Activated CD4-positive, CD25-positive, alpha-beta regulatory T cell treated with anti-CD3 and anti-CD28 coated beads, Interleukin-2, amount 50 U/mL, for 24 hours (primary cell): ENCODE measurements at places on chromosomes 11 and 22.
A peak's percentile ranks its signal among the peaks of the same experiment; 100 is the strongest.

DNA sequence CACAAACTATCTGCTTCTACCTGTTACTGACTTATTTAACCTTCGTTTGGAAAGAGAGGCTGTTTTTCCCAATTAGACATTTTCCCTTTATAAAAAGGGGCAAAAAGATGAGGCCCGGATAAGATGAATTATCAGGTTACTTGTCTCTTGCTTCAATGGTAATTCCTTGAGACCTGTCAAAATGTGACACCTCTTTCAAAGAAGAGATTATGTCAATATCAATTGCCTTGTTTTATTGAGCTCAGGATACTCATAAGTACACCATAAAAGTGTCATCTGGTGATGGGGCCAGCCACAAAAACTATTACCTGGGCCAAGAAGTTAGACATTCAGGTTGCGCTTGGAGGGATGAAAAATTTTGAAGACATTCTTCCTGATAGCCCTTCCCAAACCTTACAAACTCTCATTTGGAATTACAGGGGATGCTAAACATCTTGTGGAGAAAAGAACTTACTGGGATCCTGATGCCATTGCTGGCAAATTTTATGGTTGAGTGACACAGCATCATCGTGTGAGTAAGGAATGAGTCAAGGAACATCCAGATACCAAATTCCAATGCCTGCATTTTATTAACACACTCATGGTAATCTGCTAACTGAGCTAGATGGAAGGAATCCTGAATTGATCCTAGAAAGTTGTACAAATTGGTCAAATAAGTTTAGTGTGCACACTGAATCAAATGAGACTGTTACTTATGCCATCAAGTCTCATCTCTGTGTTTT lies 1071.2 kb downstream of the LRRC4C start:
- no peak for ATAC-seq

DNA sequence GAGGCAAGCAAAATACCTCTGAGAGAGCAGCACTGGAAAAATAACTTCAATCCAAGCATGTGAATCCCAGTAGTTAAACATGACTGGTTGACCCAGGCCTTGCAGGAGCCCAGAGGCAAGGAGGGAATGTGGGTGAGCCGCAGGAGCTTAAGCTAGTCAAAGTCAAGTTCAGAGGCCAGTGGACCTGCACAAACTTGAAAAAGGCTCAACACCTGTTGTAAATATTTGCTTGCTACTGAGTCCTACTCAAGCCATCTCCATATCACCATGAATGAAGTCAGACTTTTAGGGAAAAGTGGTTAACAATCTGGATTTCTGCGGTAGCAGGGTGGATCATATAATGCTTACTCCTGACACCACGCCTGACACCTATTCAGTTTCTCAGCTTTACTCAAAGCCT lies 4.8 kb upstream of the CAT start:
- ATAC-seq: no peak

GRCh38 chr22:47095395-47096122 lies 333.1 kb downstream of the TBC1D22A start:
- ATAC-seq: no peak

DNA sequence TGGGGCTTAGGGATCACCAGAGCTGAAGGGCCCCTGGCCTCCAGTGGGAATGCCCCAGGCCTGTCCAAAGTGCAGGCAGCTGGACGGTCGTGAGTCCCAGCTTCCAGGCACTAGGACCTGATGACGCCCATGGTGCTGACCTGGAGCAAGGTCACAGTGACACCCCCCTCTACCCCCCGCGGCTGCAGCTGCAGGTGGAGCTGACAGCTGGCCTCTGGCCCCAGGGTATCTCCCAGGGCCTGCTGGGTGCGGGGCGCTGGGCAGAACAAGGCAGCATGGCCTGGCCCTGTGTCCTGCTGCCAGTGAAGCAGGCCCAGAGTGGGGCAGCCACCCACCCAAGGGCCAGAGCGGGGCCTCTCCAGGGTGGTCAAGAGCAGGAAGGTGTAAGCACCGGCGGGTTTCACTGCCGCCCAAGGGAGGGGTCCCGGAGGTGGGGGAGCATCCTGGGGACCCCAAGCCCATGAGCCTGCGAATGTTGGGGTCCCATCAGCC lies 553 bp upstream of the TCIRG1 start:
- no peak for ATAC-seq

- no peak for ATAC-seq
These were observed 195.9 kb upstream of the SESN3 start for GRCh38 chr11:95426823-95427462.

- no peak for ATAC-seq
These were observed 435.0 kb upstream of the CADM1 start for GRCh38 chr11:115939104-115939730.

DNA sequence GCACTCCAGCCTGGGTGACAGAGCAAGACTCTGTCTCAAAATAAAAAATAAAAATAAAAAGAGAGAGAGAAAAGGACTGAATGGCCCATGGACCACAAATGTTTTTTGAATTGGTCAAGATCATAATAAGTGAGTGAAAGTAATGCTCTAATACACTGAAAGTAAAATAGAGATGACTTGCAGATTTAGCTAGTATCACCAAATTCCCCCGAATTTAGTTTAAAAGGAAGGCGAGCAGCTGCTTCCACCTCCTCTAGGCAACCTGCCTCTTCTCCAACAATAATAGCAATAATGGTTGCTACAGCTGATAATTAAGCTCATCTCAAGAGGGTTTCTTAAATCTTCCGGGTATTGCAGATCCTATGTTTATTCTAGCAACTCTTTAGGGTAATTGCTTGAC lies 36.8 kb downstream of the CELF1 start:
- no peak for ATAC-seq

GRCh38 chr11:126636911-126637794 lies 281.7 kb downstream of the ST3GAL4 start:
- ATAC-seq: peak; percentile 20

DNA sequence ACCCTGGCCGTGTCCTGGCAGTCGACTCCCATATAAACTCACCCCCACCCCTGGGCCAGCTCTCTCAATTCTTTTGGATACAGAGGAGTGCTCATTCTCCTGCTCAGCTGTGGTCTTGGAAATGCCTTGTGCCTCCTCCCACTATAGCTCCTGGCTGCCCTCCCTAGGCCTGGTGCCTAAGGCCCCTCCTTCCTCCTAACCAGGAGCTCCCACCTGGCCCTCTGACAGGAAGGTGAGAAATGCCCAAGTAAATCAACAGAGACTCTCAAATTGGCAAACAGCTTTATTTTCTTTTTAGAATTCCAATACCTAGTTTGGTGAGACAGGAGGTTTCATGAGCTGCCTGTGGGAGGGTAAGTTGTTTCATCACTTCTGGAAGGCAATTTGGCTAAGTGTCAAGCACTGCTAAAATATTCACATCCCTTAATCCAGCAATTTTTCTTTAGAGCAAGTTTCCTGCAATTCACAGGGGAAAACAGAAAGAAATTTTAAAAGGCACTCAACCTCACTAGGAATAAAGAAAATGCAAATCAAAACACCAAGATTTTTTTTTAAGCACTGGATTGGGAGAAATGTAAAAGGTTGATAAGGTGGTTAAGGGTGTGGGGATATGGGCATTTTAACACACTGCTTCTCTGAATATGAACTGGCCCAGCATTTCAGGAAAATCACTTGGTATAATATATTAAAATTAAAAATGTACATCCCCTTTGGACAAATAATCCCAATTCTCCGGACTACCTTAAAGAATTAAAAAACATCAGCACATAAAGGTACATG lies 209.7 kb upstream of the ARHGAP20 start:
- no peak for ATAC-seq

DNA sequence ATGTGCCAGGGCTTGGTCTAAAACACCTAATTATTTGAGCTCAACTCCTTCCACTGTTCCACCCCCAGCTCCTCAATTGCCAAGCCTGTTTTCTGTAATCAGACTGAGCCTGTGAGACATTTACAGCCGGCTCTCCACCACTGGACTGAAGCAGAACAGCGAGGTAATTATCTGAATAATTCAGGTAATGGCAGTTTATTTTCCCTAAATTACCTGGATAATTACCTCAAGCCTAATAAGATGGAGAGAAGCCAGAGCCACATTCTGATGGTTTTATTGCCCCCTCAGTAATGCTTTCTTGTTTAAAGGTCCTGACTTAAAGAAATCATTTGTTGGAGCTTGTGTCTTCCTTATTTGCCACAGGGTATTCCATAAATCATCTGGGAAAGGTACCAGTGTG lies 64.2 kb downstream of the FZD4 start:
- no peak for ATAC-seq

DNA sequence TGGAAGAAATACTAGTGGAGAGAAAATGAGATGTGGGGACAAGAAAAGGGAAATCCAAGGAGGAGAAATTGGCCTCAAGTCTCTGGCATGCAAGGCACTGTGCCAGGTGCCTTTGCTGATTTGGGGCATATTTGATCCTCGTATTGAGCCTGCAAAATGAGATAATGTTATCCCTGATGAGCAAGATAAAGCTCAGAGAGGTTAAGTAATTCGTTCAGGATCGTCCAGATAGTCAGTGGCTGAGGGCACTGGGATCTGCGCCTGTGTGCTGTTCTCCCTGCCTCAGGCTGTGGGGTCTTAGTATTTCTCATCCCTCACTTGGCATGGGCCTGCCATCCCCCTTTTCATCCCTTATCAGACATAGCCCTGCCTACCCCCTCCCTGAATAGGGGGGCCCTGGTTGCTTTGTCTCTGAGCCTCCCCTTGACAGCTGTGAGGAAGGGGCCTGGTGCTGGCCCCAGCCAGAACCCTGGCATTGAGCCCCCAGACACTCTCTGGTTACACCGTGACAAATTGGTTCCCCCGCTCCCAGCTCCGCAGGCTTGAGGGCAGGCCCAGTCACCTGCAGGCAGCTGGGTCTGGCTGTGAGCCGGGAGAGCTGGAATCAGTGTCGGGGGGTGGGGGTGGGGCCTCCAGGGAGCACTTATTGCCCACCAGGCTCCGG lies 85.7 kb downstream of the NECTIN1 start:
- no peak for ATAC-seq

GRCh38 chr11:117259417-117259816 lies 26.9 kb downstream of the RNF214 start:
- no peak for ATAC-seq

- ATAC-seq: no peak
These were observed 18.9 kb downstream of the MRGPRG start for GRCh38 chr11:3199537-3200295.

- ATAC-seq: no peak
These were observed 72.6 kb upstream of the PPARA start for GRCh38 chr22:46077669-46078099.

GRCh38 chr11:93697611-93698010 lies 36.1 kb downstream of the CEP295 start:
- no peak for ATAC-seq

DNA sequence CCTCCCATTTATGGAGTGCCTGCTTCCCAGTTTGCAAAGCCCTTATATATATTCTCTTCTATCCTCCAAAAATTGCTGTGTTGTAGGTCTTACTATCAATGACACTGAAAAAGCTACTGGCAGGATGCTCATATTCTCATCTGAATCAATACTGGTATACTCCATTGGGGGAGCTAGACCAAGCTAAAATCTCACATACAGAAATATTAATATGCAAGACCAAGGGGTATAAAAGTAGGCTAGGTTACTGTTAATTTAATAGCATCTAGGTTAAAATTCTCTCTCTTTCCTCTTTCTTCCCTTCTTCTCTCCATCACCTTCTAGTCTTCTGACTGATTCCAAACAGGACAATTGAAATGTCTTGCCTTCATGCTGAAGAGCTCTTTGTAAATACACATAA lies 17.1 kb upstream of the BDNF start:
- ATAC-seq: no peak

- peak; percentile 46 for ATAC-seq
These were observed at the start of gene MED19 for GRCh38 chr11:57711414-57712255. Gene MED19 (minus strand): TSS chr11:57712215. CDS start chr11:57712179, 36 bp downstream.

DNA sequence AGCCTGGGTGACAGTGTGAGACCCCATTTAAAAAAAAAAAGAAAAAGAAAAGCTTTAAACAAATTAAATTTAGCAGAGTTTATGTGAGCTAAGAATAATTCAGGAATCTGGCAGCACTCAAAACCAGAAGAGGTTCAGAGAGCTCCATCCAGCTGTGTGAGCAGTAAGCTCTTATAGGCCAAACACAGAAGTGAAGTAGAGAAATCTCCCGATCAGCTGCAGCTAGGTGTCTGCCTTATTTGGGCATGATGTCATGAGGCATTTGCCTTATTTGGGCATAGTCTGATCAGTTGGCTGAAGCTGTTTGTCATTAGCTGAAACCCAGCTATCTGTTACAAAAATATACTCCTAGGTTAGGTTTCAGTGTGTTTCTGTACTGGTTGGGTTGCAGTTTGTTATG lies 8.2 kb downstream of the MS4A15 start:
- ATAC-seq: no peak

GRCh38 chr22:39219071-39220039 lies 25.4 kb downstream of the PDGFB start:
- no peak for ATAC-seq

DNA sequence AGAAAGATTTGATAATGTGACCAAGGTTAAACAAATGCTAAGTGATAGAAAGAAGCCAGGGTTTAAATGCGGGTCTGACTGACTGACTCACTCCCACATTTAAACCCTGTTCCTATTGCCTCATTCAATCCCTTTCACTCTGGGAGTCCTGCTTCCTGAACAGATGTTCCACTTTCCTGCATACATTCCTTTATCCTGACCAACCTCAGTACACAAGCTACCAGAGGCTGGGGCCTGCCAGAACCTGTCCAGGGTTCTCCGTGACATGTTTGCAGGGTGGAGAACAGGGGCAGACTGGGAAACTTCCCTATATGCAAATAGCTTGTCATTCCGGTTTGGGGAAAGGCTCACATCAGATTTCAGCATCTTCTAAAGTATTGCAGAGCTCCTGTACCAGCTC lies 3.0 kb upstream of the ANKK1 start:
- ATAC-seq: no peak

- ATAC-seq: no peak
These were observed 35.1 kb upstream of the SMTN start for GRCh38 chr22:31045900-31046538.

DNA sequence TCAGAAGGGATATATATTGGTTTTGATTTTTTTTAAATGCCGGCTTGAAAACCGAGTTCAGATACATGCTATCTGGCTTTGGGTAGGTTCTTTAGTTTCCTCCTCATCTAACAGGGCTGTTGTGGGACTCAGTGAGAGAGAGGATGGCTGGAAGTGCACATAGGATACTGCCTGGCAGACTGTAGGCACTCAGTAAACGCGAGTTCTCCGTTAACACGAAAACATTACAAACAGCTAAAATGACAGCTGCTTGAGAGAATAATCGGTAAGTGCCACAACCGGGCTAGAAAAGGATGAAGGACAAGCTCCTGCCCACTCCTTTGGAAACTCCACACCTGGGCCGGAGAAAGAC lies 369 bp downstream of the XRRA1 start:
- ATAC-seq: peak; percentile 1

DNA sequence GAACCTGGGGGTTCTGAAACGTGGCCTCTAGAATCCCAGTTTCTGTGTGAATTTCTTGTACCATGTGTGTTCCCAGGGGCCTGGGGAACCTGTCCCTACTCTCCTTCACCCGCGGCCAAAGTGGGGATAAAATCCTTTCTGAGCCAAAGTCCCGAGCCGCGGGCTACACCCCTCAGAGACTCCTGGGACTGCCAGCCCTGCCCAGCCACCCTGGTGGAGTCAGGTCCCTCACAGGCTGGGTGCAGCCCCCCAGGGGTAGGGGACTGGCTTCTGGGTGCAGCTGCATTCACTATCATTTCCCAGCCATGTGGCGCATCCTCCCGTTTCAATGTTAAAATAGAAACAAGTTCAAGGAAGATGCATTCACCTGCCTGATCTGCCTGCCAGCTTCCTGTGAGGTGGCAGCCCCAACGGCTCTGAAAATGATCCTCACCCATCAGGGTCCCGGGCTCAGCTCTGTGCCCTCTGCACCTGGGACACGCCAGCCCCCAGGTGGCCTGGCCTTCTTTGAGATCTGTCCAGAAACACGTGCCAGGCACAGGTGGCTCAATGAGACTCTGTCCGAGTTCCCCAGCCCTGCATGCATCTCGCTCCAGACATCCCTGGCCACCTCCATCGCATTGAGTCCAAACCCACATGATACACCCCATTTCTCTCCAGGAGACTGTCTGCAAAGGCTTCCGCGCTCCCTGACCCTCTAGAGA lies 338.8 kb downstream of the CTTN start:
- no peak for ATAC-seq
